ENCODE measurements at places on chromosomes 4 and X. TPM values are rescaled to one million over a fixed set of nuclear protein-coding genes. Genes with fewer than 3 reads are reported as not detected.

Gene BMPR1B
- not detected for total RNA-seq

Gene GALNTL6
- total RNA-seq, result not detected

Gene CXCL5
- total RNA-seq, result not detected

Gene SPIN2A
- 0.89 TPM for total RNA-seq

Gene SULT1B1
- 7.7 TPM for total RNA-seq

Gene GLRA2
- total RNA-seq, result not detected

Gene UGT2B15
- not detected for total RNA-seq

Gene TMSB15A
- 1.1 TPM for total RNA-seq

Gene CCNB3
- 0.53 TPM for total RNA-seq

Gene PDLIM3
- total RNA-seq, result not detected

Gene TSPAN6
- total RNA-seq, result not detected

Gene USP17L10
- total RNA-seq, result not detected

Gene GCNA
- 5.8 TPM for total RNA-seq

Gene TASL
- 4.0 TPM for total RNA-seq

Gene RRAGB
- 11.0 TPM for total RNA-seq

Gene SAGE1
- total RNA-seq, result not detected

Gene ADH4
- total RNA-seq, result not detected

Gene CT47B1
- not detected for total RNA-seq

Gene PRKX
- 166 TPM for total RNA-seq

Gene MAD2L1
- 45.3 TPM for total RNA-seq

Gene PABPC1L2A
- not detected for total RNA-seq

Gene TMEM154
- 32.2 TPM for total RNA-seq

Gene CCKAR
- total RNA-seq, result not detected

Gene RBM47
- total RNA-seq, result 5.0 TPM

Gene PNMA6F
- total RNA-seq, result not detected

Gene NHS
- 0.91 TPM for total RNA-seq

Gene GLRB
- total RNA-seq, result not detected

Gene TEX28
- not detected for total RNA-seq

Gene FOXR2
- not detected for total RNA-seq

Measured in activated naive CD4-positive, alpha-beta T cell treated with anti-CD3 and anti-CD28 coated beads, Interleukin-2, amount 10 ng/mL, durations not matched to agents 5 hours and 36 hours (primary cell).